GM06990 (cell line): ENCODE measurements at places on chromosomes 1 and 21.

- DNase-seq: peak; percentile 79
Observed at GRCh38 chr1:61742620-61743430, 545 bp downstream of the PATJ start.

- DNase-seq: no peak
Observed at GRCh38 chr1:116311193-116311592, 61.9 kb upstream of the ATP1A1 start.

DNA sequence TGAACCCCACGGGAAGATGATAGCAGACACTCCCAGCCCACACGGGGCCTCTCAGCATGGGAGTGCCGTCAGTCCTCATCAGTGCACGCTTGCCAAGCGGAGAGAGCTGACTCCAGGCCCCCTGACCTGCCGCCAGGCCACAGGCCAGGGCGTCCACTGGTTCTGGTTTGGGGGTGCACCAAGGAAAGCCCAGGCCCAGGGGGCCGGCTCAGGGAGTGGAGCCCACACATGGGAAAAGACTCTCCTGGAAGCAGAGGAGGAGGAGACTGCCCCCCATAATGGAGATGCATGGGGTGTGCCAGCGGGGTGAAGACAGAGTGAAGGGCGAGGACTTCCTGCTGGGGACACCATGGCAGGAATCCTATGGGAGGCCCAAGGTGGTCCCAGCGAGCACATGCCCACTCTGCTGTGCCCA is 6.4 kb downstream of the TRIM11 start:
- no peak for DNase-seq

DNA sequence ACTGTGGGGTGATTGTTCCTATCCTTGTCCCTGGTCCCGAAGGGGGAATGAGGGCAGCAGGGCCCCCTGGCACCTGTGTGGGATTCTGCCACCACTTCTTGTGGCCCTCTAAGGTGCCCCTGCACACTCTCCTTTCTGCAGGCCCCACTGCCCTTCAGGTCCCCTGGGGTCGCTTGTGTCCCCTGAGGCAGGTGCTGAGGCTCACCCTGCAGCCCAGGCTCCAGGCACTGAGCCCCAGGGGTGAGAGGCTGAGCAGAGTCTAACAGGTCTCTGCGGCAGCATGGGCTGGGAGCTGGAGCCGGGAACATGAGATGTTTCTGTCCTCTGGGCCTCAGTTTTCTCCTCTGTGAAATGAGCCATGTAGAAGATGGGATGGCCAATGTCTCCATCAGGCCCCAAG is 211.0 kb upstream of the VAMP3 start:
- no peak for DNase-seq

- DNase-seq: peak; percentile 18
Observed at GRCh38 chr1:166924823-166925541, 48.9 kb upstream of the TADA1 start.
